ENCODE measurements at places on chromosomes 2 and 18.

DNA sequence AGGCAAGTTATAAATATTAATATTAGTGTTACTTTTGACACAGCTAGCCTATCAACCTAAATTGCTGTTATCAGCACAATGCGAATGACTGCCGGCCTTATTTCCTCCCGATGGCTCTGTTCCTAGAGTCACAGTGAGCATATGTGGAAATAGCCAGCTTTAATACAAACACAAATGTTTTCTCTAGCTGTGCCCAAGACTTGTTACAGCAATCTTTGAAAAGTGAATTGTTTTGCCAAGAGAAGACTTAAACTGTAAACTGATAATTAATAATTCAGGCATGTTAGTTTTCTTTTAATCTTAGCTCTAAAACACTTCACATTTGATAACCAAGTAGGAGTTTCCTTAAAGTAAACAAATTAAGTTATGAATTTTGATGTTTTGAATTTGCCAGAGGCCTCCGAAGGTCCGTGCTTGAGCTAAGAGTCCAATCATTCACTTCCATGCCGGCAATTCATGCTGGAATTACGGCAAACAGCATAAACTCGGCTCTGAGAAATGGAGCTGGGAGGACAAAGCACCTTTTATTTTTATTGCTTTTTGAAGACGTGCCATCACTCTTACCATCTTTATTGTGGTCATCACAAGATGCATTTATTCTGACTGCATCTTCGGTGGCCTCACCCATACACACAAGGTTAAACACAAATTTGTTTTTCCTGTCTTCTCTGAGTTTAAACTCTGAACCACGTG, 184.5 kb upstream of the CWC22 start:
- DNase-seq: no peak

DNA sequence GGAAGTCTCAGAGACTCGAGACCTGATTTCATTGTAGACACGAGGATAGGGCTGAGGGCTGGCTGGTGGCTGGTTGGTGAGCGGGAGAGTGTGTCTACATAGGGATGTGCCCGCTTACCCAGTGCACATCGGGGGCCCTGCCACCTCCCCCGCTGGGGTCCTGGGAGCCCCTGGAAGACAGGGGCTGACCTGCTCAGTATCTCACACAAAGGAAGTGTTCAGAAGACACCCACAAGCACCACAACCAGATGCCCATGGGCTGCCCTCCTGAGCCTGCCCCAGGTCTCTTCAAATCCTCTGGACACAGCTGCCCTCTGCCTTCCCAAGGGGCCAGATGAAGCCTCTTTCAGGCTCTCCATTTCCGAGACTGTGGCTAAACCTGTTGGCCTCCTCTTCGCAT, 43.1 kb downstream of the MYCN start:
- no peak for DNase-seq

GRCh38 chr2:143779021-143779420, 649.8 kb downstream of the ARHGAP15 start:
- no peak for DNase-seq

DNA sequence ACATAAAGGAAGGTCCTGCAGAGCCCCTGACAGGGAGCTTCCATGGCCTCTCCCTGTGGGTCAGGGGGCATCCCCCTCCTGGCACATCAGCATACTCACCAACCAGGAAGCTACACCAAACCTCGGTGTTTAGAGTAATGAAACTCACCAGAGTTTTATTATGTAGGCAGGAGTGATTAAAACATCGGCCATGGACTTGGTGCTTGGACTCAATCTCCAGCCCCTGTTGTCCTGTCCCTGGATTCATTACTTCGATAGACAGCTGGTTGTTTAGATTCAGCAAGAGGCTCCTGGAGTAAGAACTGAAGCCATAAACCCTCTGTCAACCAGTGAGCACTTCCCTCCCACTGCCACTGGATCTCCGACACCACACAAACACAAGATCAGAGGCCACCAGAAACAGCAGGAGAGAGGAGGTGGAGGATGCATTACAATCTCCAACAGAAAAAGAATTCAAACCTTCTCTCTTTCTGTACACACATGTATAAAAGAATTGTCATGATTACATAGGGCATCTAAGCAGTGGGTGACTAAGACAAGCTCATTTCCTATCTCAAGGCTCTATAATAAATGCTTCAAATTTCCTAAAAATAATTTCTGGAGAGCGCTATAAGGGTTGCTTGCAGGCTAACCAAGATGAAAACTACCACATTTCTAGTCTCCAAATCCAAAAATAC, 27.2 kb downstream of the TBC1D8 start:
- DNase-seq: no peak

DNA sequence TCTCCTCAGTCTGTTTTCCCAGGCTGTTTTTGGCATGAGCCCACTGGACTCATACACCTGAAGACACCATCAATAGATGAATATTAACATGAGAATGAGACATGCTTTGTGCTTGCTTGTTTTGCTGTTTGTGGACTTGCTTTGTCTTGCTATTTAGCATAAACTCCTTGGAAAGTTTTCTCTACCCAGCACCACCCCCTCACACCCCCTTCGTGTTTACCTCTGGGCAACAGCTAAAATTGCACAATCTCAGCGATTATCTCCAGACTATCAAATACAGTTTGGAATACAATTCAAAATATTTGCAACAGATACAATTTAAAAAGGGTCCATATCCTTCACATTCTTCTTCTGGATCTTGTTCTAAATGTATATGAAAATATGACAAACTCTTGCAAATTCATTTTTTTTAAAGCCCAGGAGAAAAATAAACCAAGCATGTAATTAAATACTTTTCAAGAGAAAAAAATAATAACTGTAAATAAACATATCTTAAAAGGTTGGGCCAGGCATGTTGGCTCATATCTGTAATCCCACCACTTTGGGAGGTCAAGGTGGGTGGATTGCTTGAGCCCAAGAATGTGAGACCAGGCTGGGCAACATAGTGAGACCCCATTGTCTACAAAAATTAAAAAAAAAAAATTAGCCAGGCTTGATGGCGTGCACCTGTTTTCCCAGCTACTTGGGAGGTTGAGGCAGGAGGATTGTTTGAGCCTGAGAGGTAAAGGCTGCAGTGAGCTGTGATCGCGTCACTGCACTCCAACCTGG, 32.3 kb upstream of the PMAIP1 start:
- DNase-seq: no peak

DNA sequence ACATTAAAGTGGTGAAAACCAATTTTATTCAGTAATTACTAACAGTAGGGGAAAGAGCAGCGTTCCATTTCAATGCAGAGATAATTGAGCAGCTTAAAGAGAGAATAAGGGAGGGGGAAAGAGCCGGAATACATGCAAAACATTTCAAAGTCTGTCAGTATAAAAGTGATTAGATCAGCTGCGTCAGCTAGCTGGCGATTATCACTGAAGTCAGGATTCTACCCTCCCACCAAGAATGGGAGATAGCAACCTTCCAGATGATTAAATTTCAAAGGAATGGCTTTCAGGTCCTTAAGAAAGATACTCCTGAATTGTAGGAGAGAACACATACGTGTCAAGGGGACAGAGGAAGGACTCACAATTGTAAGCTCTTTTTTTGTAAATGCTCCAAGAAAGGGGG, 2.7 kb upstream of the ZC3H6 start:
- DNase-seq: no peak

DNA sequence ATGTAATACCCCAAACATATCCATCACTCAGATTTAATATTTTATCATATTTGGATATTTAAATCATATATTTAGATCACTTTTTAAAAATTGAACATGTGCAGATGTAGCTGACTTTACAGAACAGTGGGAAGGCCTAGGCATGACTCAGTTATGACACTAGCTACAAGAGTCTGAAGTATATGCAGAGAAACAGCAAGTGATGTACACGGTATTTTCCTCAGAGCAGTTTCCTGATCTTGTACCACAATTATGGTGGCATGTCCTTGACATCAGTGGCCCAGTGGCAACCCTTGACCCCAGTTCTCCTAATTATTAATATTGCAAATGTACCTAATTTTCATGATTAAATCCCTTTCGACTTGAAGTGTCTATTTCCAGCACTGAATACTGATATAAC, 28.2 kb downstream of the CDKL4 start:
- no peak for DNase-seq

DNA sequence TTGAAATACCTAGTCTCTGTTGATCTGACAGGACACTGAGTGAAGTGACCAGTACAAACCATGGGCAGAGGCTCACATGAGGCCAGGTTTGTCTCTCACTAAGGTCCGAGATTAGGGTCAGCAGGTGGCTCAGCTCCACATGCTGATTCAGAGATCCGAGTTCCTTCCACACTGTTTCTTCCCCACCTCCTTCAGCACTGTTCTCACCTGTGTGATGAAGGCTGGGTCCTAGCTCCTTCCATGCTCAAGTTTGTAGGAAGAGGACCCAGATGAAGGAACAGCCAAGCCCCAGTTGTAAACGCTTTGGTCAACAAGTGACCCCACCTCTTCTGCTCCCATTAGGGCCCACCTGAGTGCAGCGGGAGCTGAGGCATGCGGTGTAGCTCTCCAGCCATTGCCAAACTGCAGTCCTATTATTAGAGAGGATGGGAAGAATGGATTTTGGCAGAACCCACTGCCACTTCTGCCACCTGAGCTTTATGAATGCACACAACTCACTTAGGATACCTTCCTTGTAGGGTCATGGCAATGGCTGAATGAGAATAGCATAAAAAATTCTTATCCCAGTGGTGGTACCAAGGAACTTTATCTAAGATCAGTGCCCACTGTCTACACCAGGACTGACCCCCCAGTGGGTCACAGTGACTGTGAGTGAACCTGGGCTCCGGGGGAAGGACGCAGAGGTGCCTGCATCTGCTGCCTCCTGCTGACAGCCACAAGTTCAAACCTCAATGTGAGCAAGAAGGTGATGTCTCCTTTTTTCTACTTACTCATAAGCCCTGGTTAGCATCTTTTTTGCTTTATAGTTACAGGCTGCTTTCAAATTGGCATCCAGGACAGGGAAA, 324.8 kb upstream of the HS6ST1 start:
- no peak for DNase-seq

- no peak for DNase-seq
Measured at GRCh38 chr2:12504443-12504842, 212.3 kb upstream of the TRIB2 start.

DNA sequence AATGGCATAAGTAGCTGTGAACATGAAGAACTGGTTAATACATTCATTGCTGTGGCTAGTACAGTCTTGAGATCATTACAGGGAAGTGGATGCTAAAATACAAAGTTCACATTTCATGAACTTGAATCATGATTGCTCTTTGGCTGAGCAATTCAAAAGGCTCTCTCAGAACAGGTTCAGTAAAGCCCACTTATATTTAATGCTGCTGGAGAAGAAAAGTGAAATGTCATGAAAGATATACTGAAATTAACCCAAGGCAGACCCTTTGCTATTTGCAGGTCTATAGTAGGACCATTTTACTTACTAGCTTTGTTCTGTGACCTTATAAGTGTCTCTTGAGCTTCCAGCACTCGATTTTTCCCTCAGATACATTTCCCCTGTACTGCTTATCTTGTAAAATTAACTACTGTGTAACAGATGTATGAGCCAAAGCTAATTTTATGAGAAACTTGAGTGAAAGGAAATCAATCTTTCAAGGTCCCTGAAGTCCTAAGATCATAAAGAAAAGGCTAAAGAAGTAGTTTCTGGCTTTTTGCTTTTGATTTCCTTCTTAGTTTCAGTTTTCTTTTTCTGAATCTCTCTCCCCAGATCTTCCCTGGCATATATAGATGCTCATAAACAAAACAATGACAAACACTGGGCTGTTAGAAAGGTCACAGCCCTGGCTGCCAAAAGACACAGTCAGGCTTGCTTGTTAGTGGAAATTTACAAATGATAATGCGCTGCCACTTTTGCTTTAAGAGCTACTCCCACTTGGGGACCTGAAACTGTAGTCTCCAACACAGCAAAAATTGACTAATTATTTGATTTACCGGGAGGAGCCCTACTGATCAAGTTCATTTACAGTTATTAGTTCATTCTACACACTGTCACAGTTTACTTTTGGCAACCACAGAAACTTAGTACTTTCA, 132.7 kb upstream of the XPO1 start:
- DNase-seq: no peak

- DNase-seq: no peak
Measured at GRCh38 chr18:72899338-72899737, 31.6 kb upstream of the NETO1 start.

DNA sequence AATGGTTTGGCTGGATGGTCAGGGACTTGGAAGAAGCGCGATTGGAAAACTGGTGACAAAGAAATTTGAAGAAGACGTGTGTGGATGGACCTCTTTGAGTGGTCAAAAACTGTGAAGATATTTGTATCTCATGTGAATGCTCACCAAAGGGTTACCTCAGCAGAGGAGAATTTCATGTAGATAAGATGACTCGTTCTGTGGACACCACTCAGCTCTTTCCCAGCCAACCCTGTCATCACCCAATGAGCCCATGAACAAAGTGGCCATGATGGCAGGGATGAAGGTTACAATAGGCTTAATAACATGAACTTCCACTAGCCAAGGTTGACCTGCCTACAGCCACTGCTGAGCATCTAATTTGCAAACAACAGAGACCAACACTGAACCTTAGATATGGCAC, 248.3 kb downstream of the KCNE4 start:
- DNase-seq: no peak

DNA sequence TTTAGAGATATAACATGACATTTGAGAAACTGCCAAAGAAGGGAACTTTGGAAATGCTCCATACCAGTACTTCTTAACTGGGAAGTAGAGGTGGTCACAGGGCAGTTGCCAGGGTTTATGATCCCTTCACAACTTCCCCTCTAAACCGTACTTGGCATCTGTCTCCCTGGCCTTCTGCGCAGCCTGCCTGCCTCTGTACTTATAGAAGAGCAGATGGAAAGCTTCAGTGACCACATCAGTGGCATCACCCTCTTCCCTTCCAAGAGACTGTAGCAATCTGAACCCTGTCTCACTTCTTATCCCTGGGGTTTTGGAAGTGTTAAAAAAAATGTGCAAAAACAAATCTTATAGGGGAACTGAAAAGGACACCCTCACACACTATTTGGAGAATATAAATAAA, 64.1 kb downstream of the EIF2AK3 start:
- DNase-seq: no peak

GRCh38 chr2:105789745-105790460, 45.2 kb downstream of the NCK2 start:
- DNase-seq: no peak

- DNase-seq: no peak
Measured at GRCh38 chr2:190569994-190570755, 35.7 kb upstream of the NEMP2 start.

DNA sequence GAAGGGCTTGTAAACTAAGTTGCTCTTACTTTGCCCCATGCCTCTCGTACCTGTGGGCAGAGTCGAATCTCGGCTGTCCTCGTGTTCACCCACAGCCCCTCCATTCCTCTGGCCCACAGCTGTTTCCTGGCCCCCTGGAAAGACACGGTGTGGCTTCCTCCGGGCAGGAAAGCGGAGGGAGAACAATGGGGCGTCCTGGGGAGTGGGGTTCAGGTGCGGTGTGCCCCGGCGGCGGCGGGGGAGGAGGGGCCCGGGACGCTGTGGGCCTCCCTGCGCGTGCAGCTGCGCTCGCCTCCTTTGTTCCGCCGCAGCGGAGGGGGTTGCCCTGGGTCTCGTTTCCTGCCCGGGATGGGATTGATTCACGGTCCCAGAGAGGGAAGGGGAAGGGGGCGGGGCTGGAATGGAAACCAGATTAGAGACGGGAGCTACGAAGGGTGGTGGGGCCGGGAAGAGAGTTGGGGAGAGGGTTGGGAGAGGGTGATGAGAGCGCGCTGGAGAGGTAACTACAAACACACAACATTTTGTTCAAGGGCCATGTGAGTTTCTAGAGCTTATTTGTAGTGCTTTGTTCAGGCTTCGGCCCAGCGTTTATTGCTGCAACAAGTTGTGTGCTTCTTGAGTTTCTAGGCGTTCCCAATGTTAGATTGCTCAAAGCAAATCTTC, 796 bp downstream of the MYO1B start:
- DNase-seq: peak; percentile 80
